ENCODE measurements at places on chromosomes 2 and 18.

DNA sequence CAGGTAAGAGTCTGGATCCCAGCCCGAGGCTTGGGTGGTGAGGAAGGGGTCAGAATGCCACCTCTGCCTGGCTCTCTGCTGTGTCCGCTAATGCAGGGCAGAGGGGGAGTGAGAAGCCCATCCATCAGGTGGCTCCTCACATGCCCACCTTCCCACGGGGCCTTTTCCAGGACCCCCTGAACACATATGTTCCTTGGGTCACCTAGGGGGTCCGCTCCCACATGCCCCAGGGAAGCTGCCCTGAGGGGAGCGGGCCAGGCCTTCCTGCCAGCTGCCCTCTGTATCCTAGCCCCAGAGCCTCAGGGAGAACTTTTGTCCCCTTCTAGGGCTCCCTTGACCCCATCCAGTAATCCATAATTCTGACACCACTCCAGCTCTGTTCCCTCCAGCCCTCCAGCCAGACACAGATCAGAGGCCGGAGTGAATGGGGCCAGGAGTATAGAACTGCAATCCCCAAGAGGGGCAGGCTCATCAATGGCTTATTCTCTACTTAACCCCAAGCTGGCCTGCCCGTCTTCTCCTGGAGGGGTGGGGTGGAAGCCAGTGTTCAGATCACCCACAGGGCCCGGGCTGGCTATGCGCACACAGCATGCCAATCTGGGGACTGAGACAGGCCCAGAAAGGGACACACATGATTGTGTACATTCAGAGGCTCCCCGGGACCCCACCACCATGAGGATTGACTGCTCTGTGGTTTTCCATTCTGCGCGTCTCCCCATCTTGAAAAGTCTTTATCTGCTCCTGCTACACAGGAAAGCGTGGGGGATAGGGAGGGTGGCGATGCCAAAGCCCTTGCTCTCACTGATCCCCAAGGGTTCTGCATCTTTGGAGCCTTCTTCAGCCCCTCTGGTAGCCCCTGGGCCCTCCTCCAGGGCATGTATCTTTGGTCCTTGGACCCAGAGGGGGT, 1.1 kb downstream of the EMILIN1 start:
- DNase-seq: no peak

- DNase-seq: no peak
These were observed 34.0 kb downstream of the EPAS1 start for GRCh38 chr2:46331109-46331766.

GRCh38 chr2:223084873-223085272, 32.9 kb downstream of the KCNE4 start:
- no peak for DNase-seq

DNA sequence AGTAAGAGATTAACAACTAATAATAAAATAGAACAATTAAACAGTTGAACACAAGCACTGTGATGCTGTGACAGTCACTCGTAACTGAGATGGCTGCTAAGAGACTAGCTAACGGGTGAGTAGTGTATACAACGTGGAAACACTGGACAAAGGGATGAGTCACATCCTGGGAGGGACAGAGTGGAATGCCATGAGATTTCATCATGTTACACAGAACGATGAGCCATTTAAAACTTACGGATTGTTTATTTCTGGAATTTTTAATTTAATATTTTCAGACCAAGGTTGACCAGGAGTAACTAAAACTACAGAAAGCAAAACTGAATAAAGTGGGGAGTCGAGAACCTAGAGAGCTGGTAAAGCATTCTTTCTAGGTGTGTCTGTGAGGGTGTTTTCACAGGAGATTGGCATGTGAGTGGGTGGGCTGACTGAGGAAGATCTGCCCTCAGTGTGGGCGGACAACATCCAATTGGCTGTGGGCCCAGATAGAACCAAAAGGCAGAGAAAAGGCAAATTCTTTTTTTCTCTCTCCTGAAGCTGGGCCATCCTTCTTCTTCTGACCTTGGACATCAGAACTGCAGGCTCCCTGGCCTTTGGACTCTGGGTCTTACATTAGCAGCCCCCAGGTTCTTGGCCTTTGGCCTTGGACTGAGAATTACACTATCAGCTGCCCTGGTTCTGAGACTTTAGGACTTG, 14.6 kb downstream of the TMSB10 start:
- no peak for DNase-seq

DNA sequence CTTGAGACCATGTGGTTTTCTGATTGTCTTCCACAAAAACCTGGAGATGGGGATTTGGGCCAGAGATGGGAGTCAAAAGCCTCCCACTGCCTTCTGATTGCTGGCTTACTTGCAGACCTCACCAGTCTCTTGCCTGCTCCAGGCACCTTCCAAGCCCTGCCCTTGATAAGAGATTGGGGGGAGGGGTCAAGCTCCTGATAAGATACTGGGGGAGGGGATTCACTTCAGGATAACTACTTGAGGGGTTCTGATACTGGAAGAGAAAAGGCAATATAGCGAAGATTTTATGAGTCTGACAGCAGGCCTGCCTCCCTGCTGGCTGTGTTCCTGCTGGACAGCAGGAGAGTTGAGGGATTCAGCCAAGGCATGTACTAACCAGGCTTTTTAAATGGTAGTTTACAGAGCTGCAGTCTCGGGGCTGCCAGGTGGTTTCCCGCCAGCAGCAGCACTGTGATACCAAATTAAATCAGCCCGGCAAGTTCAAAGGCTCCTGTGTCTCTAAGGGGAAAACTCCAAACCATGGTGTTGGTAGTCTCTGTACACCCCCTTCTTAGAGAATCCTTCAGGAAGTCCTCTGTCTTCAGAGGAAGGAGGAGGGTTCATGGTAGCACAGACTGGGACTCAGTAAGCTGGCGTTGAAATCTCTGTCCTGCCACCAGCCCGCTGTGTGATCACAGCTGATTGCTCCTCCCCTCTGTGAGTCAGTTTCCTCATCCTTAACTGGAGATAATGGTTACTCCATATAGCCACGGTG, 58.3 kb downstream of the FBXO36 start:
- no peak for DNase-seq

- DNase-seq: no peak
These were observed 28.4 kb upstream of the MGAT4A start for GRCh38 chr2:98759338-98759737.

DNA sequence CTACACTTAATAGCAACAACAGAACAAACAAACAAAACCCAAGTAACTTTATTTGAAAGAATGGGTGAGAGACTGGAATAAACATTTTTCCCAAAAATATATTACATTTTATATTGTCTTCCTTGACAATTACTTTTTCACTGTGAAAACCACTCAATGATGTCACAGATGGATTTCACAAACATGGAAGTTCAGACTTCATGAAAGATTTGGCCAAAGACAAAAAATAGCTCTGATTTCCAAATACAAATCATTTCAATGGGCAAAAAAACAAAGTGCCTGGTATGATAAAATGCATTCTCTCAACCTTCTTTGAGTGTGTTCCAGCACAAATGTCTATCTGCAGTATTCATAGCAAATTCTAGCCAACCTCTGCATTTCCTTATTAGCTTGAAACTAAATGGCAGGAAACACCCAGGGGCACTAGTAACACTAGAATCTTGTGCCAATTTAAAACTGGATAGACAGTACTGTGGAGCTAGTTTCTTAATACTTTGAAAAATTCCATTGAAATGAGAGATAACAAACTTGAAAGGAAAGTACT, 28.5 kb upstream of the NAPG start:
- DNase-seq: no peak

GRCh38 chr2:212669761-212670160, 131.2 kb upstream of the ERBB4 start:
- DNase-seq: no peak

DNA sequence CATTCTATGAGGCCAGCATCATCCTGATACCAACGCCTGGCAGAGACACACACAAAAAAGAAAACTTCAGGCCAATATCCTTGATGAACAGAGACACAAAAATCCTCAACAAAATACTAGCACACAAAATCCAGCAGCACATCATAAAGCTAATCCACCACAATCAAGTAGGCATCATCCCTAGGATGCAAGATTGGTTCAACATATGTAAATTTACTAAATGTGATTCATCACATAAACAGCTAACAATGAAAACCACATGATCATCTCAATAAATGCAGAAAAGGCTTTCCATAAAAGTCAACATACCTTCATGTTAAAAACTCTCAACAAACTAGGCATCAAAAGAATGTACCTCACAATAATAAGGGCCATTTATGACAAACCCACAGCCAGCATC, 65.3 kb downstream of the WDPCP start:
- no peak for DNase-seq

GRCh38 chr2:97656905-97657587, 6.8 kb downstream of the ACTR1B start:
- no peak for DNase-seq

GRCh38 chr2:162545254-162545653, 201.3 kb downstream of the GCA start:
- no peak for DNase-seq

DNA sequence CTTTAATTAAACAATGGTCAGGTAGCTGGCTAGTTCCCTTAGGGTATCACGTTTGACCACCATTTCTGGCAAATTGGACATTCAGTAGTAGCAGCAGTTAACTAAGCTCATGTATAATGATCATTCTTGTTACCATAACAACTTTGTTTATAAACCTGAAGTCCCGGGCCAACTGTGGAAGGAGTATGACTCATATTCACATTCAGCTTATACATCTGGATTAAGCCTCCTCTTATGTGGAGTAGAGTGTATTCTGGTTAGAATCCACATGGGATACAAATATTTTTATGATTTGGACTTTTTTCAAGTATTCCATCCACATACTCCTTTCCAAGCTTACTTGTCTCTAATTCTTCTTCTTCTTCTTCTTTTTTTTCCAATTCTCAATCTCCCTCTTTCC, 70.3 kb upstream of the ZSWIM2 start:
- no peak for DNase-seq

DNA sequence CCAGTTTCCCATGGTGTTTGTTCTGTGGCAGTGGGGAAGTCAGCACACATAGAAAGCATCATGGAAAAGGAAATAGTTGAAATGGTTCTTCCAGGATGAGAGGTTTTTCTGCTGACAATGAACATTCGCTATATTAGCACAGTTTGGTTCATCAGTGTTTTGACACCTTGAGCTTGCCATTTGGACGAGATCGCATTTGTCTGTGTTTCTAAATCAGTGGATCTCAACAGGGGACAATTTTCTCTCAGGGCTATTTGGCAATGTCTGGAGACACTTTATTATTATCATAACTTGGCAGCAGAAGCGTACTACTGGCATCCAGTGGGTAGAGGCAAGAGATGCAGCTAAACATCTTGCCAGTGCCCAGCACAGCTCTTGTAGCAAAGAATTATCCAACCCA, 74.6 kb downstream of the CD8B2 start:
- no peak for DNase-seq

Data from NCI-H1436 treated with DMSO at 0.1 percent for 48 hours (cell line).